Gastroesophageal sphincter (tissue), 4 donors: ENCODE measurements at places on chromosomes 11 and 22. TPM values are rescaled to one million over a fixed set of nuclear protein-coding genes. Genes with fewer than 3 reads are reported as not detected.

GRCh38 chr11:83793310-83793709 is 507.1 kb upstream of the CCDC90B start:
- ATAC-seq = no peak

DNA sequence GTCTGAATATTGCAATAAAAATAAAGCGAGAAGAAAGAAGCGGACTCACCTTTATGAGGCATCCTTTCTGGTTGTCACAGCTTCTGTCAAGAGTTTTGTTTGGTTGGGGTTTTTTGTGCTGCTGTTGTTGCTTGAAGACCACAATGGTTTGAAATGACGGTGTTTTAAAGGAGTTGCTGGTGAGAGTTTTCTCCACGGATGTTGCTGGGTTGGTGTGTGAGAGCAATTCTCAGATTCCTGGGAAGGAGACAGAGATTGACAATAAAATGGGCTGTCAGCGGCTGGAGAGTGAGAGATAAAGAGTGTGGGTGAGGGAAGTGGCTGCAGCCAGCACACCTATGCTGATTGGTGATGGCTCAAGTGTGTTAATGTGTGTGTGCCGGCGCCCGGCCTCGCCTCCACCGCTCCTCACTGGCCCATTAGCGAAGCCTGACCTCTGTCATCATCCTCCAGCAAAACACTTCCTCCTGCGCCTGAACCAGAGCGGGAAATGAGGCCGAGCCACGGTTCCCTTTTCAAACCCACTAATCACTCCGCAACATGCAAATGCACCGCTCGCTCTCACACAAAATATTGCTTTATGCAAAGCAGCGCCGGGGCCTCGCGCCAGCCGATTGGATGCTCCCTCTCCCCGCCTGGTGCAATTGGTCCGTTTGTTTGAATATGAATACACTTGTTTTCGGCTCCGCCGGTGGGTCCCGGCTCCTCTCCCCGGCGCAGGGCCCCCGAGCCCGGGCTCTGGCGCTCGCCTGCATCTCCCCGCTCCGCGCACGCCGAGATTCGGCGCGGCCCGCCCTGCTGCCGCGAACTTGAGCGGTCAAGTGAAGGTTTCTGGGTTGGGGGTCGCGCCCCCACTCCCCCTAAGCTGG is at the start of gene PAX6:
Gene PAX6 (minus strand): TSS at position 544 of the 869 bp plus-strand sequence. CDS start 4,911 bp downstream, outside the sequence.
- no peak for ATAC-seq

- ATAC-seq = no peak
These were observed 10.5 kb upstream of the EHD1 start for GRCh38 chr11:64888729-64889511.

- ATAC-seq = no peak
These were observed 22.4 kb upstream of the SC5D start for GRCh38 chr11:121270001-121270678.

- no peak for ATAC-seq
These were observed 896.7 kb upstream of the ANO3 start for GRCh38 chr11:25435197-25435596.

Gene DEFB131B
- not detected for total RNA-seq

Gene SCGB2A2
- total RNA-seq = not detected

Gene UBQLN3
- total RNA-seq = 0.62 TPM

DNA sequence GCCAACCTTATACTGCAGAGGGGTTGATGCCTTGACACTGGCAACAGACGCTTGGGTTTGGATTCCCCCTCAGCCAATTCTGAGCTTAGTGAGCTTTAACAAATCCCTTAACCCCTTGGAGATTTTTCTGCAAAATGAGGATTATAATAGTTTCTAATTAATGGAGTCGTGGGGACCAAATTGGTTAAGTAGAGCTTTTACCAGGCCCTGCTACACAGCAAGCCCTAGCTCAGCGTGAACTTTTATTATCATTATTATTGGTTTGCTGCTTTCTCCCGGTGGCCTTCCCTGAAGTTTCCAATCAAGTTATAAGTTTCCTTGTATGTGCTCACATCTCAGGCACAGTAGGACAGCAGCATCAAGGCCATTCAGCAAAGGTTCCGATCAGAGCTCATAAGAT is 156.6 kb upstream of the GUCY1A2 start:
- ATAC-seq = no peak

DNA sequence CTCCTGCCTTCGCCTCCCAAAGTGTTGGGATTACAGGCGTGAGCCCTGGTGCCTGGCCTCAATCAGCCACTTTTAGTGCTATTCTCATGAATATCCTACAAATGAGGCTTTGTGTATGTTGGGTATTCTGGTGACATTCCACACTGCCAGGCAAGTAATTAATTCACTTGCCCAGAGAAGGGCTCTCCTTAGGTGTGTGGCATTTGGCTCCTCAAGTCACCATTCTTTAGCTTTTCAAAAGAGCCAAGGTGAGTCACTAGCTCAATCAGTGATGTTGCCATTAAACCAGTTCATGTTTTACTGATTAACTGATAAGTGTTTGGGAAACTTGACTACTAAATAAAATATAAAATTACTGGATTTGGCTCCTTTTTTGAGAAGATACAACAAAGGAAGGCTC is 52.2 kb downstream of the SLC25A17 start:
- no peak for ATAC-seq

DNA sequence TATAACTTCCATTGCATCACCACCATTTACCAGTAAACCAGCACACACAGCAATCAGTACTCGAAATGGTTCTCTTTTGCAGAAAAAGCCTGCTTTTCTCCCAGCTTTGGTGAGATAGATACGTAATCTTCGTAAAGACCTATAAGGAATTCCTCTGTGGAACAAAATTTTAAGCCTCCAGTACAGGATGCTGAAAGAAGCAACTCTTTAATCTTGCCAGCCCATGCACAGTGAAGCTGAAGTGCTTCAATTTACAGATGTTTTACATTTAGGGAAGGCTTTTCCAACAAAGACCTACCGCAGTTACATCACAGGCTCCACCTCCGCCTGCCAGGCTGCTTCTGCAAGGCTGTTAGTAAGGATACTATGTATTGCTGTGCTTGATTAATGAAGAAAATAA is 1.9 kb downstream of the ELMOD1 start:
- no peak for ATAC-seq

DNA sequence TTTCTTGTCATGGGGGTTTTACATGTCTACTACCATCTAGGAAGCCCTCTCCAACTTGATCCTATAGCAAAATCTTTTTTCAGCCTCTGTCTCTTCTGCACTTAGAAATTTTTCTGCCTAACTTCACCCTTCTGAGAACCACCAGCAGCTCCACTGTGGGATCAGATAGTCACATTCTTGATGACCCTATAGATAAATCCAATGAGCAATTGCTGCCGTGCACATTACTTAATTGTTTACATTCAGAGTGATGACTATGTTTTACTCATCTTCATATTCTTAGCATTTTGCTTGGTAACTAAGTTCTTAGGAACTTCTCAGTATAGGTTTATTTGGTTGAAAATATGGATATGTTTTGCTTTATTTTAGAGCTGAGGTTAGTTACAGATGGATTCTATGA is 12.4 kb upstream of the ETS1 start:
- ATAC-seq = no peak
